Osteocyte (in vitro differentiated cells): ENCODE measurements at places on chromosomes 7 and 10. TPM values are rescaled to one million over a fixed set of nuclear protein-coding genes. Genes with fewer than 3 reads are reported as not detected.

TMED4 gene
- 88.6 and 89.6 TPM in 2 replicates for total RNA-seq

CHST15 gene
- 66.3 and 73.6 TPM in 2 replicates for total RNA-seq

DNA sequence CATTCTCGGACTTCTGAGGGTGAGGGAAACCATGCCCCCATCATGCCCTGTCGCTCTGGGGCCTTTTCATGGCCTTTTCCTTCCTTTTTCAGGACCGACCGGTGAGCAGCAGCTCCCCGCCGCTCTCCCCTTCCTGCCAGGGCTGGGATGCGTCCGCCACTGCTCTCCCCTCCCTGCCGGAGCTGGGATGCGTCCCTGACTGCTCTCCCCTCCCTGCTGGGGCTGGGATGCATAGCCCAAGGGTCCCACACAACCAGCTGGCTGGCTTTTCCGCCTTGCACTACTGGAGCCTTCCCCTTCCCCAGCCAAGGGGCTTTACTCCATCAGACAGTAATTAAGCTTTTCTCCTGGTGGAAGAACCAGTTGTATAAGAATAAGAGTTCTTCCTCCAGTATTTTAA lies 129.7 kb upstream of the COBL start:
- DNase-seq = no peak

GRCh38 chr7:23494009-23494408 lies 23.7 kb upstream of the IGF2BP3 start:
- peak; percentile 49 for DNase-seq

- DNase-seq = no peak
Measured at GRCh38 chr7:158473221-158473620, 114.4 kb downstream of the PTPRN2 start.

ZCCHC24 gene
- 85.7 and 88.3 TPM in 2 replicates for total RNA-seq

TLX1 gene
- not detected in 2 replicates for total RNA-seq
